Heart left ventricle (tissue), 16 donors: ENCODE measurements at places on chromosomes 1 and 21. TPM values are rescaled to one million over a fixed set of nuclear protein-coding genes. Genes with fewer than 3 reads are reported as not detected.

DNA sequence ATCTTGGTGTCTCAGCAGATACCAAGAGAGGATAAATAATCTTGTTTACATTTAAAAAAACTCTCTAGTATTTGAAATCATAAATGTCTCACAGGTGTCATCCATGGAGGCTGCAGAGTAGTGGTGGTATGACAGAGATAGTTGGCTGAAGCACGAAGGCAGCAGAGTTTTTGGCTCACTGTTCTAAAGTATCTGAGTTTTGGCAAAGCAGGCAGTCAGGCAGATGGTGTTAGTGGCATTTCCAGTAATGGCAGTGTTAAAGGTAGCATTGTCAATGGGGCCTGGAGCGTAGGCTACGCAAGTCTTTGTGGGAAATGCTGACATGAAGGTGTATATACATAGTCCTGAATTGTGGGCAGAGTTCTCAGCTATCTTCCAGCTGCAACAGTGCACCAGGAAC, 68.5 kb upstream of the HSD17B7 start:
- DNase-seq = no peak

Gene TCEA3
- polyA plus RNA-seq = 55.5 TPM

- peak; percentile 45 for DNase-seq
Observed at GRCh38 chr1:67559222-67559700, 125.7 kb upstream of the GADD45A start.

DNA sequence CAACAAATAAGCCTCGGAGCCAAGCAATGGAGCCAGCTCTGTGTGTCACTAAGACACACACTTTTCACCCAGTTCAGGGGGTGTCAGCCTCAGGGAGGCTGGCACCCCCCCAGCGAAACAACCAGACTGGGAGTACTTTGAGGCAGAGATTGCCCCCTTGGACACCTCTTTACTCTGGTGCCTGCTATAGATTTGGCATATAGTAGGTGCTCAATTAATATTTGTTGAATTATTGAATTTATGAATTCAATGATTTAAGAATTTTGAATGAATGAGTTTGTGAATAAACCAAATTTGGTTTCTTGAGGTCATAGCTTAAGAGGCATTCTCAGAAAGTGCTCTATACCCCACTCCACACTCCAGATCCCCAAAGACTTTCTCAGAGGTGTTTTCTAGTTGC, 70.3 kb downstream of the OLIG1 start:
- DNase-seq = no peak

DNA sequence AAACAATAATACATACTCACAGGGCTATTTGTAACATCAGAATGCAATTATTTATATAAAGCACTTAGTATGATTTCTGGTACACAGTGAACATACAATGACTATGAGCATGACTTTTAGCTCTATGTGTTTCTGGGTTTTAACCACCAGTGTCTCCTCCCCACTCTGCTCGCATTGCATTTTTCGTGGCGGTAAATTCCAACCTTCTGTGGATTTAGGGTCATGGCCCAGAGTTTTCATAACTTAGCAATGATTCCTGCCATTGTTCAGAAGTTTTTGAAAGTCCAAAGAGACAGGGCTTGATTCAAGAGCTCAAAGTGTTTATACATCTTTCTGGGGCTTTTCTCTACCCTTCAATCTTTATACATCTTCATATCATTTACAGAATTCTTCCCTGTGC, 191.3 kb downstream of the BACH1 start:
- DNase-seq = no peak

DNA sequence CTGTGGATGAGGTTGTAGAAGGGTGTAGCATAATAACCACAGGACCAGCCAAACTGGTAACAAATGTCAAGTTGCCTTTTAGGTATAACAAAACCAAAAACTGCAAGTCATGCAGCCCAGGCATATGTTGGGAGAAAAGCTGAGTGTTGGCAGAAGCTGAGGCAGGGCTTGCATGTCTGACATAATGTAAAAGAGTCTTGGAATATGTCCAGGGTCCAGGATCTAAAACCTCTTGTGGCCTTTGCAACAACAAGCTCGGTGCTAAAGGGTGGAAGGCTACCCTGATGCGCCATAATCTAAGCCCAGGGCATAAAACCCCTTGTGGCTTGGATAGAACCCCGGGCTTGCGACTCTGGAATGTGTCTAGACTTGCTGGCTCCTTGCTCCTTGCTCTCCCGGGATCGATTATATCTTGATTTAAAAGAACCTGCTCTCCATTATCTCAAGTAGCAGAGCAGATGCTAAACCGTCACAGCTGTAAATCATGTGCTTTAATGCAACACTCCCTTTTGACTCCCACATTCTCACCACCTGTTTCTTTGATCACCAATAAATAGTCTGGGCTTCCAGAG, 26.5 kb upstream of the SLC35A3 start:
- no peak for DNase-seq

DNA sequence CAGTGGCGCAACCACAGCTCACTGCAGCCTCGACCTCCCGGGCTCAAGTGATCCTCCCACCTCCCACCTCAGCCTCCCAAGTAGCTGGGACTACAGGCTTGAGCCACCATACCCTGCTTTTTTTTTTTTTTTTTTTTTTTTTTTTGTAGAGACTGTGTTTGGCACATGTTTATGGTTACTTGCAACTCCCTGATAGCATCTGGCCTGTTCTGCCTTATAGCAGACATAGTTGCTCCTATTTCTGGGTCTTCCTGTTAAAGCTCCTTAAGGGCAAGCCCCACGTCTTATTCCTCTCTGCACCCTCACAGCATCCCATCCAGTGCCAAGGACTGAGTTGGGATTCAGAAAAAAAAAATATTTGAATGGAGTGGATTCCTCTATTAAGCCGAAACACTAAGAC, 17.1 kb upstream of the CNR2 start:
- DNase-seq = no peak

Gene C1orf56
- 6.3 TPM for polyA plus RNA-seq

Gene ZMYND12
- polyA plus RNA-seq = 1.2 TPM

DNA sequence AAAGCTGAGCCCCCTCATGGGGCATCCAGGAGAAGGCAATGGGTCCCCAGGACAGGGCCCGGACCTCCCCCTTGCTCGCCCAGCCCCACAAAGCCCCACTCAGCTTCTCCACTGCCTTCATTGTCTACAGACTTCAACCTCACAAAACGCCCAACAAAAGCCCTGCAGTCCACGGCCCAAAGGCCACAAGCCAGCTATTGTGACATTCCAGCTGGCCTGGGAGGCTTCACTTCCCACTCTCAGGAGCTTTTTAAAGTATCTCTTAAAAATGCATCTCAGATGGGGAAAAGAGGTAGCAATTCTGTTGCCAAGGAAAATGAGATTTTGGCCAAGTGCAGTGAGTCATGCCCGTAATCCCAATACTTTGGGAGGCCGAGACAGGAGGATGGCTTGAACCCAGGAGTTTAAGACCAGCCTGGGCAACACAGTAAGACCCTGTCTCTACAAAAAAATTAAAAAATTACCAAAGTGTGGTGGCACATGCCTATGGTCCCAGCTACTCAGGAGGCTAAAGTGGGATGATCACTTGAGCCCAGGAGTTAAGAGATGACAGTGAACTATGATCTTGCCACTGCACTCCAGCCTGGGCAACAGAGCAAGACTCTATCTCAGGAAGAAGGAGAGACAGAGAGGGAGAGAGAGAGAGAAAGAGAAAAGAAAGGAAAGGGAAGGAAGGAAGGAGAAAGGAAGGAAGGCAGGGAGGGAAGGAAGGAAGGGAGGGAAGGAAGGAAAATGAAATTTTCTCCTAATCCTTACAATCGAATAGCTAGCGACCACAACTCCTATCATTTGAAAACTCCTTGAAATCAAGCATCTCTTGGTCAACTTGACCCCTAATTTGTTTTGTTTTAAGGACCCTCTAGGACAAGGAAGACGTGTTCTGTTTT, 31.4 kb upstream of the TARDBP start:
- peak; percentile 57 for DNase-seq

Gene ACTL8
- polyA plus RNA-seq = not detected

GRCh38 chr1:208923456-208923855, 660.1 kb upstream of the CAMK1G start:
- no peak for DNase-seq

DNA sequence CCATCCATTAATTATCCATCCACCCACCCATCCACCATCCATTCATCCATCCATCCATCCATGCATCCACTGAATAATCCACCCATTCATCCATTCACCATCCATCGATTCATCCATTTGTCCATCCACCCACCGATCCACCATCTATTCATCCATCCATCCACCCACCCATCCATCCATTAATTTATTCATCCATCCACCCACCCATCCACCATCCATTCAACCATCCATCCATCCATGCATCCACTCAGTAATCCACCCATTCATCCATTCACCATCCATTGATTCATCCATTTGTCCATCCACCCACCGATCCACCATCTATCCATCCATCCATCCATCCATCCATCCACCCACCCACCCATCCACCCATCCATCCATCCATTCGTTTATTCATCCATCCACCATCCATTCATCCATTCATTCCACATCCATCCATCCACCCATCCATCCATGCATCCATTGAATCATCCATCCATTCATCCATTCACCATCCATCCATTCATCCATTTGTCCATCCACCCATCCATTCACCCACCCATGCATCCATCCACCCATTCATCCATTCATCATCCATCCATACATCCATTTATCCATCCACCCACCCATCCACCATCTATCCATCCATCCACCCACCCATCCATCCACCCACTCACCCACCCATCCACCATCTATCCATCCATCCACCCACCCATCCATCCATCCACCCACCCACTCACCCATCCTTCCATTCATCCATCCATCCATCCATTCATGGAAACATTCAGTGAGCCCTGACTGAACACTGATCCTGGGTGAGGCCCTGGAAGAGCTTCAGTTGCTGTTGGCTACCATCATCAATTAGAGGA, 83.4 kb upstream of the ARHGEF16 start:
- DNase-seq = no peak

GRCh38 chr1:113835686-113836290, 23.5 kb upstream of the RSBN1 start:
- no peak for DNase-seq

- no peak for DNase-seq
Observed at GRCh38 chr1:223298701-223299100, 65.3 kb downstream of the SUSD4 start.

DNA sequence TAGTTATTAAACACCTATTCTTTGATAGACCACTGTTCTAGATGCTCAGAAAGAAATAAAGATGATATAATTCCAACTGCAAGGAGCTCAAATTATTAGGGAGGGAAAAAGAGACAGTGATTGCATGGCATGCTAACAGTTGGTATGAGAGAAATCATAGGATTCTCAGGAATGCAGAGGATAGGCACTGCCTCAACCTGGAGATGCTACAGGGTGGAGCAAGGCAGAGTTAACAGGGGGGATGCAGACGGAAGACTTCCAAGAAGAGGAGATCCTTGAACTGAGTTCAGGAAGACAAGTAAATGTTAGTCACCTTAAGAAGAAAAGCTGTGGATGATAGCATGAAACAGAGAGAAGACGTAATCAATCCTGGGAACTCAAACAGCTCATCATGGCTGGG, 123.7 kb downstream of the DAB1 start:
- DNase-seq = no peak

DNA sequence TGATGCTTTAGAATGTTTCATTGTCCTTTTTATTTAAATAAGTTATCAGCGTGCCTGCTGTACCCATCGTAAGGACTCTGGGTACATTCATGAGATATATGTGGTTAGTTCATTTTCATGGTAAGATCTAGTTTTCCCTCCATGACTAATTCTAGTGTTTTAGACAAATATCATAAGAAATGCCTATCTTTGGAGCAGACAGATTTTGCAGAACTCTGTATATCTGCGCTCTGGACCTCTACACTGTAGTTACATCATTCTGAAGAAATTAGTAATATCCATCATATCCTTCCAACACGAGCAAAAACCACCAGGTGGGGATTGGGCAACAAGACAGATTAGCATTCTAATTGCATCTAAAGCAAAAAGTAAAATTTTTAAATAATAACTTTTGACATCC, 499.2 kb downstream of the SETD4 start:
- DNase-seq = no peak

GRCh38 chr1:25431955-25432719, 1.4 kb downstream of the MACO1 start:
- DNase-seq = no peak

DNA sequence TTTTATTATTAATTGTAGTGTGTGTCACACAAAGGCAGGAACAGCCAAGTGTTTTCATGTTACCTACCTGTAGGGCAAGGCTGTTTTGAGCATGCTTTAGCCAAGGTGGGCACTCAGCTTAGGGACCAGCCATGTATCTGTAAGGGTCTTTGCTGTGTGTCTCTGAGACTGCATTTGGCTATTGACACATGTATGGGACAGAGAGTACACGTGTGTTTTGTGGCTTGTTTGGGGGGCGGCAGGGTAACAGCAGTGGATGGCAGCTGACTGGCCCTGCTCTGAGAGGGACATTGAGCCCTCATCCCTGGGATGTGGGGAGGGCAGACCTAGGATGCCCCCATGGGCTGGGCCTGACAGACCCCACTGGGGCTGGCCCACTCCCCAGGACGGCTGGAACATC, 6.9 kb downstream of the CATSPER4 start:
- DNase-seq = no peak

Gene CIART
- 4.1 TPM for polyA plus RNA-seq

Gene SPRR4
- polyA plus RNA-seq = not detected

GRCh38 chr1:168335500-168335899, 54.8 kb downstream of the TBX19 start:
- no peak for DNase-seq

Gene KCNN3
- 0.88 TPM for polyA plus RNA-seq

Gene GBP6
- polyA plus RNA-seq = not detected

DNA sequence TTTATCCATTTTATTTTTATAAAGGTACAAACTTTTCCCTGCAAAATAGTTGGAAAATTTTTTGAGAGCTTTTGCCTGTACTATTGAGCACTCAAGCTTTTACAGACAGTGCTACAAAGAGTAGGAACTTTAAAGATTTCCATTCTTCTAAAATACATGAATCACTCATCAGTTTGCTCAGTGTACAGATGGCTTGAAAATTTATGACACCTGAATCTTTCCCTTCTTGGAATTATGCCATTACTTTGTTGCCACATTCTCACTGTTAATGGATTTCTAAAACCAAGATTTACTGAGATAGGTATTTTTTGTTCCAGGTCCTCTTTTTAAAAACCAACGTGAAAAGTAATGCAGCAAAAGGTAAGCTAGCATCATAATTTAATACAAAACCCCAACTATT, 76.0 kb downstream of the GPATCH2 start:
- DNase-seq = no peak

Gene CA6
- not detected for polyA plus RNA-seq

DNA sequence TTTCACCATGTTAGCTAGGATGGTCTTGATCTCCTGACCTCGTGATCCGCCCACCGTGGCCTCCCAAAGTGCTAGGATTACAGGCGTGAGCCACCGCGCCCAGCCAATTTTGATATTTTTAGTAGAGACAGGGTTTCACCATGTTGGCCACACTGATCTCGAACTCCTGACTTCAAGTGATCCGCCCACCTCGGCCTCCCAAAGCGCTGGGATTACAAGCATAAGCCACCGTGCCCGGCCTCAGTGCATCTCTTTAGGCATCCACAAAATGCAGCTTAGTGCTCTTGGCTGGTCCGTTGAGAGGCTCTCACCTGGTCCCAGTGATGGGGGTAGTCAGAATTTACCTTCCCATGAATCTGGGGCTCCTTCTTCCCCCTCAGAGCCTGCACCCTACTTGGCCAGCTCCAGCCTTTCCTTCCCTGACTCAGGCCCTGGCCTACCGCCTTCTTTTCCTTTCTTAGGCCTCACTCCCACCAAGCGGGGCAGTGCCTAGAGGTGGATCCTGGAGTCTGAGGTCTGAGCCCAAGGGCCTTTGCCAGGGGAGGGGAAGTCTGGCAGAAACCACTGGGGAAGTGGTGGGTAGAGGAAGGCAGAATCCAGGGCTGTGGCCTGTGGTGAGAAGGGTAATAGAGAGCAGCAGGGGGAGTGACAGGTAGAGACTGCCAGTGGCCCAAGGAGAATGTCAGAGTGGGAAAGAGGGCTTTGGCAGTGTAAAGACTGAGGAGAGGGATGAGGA, 3.7 kb downstream of the LENEP start:
- DNase-seq = no peak
